ENCODE measurements at places on chromosomes 11 and 22.

DNA sequence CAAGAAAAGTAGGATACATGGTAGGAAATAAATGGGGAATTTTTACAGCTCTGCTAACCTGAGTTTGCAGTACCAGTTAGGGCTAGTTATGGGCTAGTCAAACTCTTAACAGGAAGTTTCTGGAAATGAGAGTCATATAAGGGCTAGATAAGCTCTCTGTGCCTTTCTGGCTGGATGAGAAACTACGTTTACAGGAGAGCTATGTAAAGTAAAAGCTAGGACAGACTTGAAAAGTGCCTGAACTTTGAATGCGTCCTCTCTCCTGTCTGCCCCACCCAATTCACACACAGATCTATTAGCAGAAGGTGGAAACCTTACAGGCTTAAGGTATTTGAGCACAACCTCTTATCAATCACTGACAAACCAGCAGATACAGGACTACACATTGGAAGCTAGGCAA is 167.1 kb downstream of the SNX19 start:
- DNase-seq: no peak

GRCh38 chr11:45451766-45452440 is 165.8 kb upstream of the SYT13 start:
- DNase-seq: no peak

GRCh38 chr11:61957021-61957770 is 7.0 kb downstream of the BEST1 start:
- no peak for DNase-seq

GRCh38 chr11:84648471-84648870 is 978.7 kb downstream of the DLG2 start:
- no peak for DNase-seq

DNA sequence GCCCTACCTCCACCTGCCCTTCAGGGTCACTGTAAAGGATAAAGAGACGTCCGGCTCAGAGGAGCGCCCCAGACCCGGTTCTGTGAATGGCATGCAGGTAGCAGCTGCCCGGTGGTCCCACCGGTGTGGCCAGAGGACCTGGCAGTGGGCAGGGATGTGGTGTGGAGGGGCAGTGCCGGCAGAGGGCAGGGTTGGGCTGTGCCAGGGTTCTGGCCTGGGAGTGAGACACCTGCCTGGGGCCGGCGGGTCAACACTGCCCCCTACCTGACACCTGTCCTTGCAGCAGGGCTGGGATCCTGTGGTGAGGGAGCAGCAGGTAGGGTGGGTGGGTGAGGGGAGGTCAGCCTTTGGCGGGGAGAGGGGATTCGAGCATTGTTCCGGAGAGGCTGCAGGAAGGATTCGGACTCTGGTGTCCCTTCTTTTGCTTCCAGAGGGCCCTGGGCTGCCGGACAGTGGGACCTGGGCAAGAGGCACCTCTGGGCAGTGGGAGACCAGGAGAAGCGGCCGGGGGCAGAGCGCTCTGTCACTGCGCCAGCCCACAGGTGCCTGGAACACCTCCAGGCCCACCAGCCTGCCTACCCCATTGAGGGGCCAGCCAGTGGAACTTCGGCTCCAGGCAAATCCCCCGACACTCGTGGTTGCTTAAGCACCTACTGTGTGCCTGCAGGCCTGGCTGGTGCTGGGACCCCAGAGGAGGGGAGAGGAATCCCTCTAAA is 1.6 kb upstream of the PHLDA2 start:
- DNase-seq: no peak

GRCh38 chr11:3041699-3042441 is 15.4 kb downstream of the CARS1 start:
- DNase-seq: no peak

DNA sequence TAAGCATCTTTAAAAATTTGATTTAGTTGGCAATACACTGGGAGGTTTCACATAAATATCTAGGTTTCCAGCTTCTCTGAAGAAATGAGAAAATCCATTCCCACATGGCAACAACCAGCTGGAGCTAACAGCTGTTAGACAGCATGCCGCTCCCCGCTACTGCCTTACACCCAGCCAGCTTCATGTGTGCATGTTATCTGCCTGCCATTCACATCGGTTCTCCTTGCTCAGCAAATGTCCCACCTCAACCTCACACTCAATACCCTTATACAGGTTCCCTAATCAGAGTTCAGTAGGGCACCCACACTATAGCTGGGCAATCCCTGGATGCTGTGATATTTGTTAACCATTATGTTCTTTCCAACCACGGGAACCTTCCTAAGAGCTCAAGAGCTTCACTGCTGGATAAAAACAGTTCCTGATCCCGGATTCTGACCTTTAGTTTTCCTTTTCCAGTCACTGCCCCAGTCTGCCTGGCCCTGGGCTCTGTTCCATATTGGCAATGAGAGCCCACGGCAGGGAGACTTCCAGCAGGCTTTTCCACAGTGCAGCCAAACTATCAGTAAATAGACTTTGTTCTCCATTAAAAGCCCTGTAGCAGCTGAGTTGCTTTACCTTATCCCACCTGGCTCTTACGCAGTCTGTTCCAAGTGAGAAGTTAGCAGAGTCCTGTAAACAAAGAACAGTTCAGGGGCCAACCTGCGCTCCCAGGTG is 8.6 kb downstream of the RPUSD4 start:
- no peak for DNase-seq

- DNase-seq: no peak
Measured at GRCh38 chr22:29707471-29707870, 12.3 kb upstream of the CABP7 start.

DNA sequence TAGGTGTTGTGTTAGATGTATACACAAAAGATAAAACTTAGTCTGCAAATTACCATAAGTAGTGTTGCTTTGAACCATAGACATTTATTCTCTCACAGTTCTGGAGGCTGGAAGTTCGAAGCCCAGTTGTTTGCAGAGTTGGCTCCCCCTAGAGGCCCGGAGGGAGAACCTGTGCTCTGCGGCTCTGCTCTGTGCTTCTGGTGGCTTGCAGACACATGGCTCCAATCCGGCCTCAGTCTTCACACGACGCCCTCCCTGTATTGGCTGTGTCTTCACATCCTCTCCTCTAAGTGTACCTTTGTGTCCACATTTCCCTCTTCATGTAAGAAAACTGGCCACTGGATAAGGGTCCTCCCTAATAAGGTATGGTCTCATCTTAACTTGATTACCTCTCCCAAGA is 128.4 kb downstream of the OPCML start:
- no peak for DNase-seq

GRCh38 chr11:62560566-62561103 is 13.1 kb downstream of the EEF1G start:
- DNase-seq: no peak

DNA sequence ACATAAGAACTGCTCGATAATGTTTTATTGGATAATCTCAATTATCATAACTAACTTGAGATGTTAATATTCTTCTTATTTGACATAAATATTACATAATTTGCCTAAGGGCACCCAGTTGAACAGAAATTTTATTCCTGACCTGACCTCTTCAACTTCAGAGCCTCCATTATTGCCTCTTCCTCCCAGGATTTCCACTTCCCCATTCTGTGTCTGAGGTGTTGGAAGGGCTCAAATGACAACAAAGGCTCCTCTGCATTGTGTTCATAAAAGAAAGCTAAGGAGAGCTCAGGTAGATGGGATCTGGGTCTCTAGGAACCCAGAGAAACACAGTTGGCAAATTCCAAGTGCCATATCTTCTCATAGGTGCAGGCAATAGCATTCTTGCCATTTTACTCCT is 61.2 kb upstream of the ARHGAP20 start:
- DNase-seq: no peak

GRCh38 chr11:60672255-60672654 is 27.2 kb upstream of the MS4A8 start:
- no peak for DNase-seq

GRCh38 chr11:34728609-34729008 is 107.7 kb downstream of the EHF start:
- DNase-seq: no peak

DNA sequence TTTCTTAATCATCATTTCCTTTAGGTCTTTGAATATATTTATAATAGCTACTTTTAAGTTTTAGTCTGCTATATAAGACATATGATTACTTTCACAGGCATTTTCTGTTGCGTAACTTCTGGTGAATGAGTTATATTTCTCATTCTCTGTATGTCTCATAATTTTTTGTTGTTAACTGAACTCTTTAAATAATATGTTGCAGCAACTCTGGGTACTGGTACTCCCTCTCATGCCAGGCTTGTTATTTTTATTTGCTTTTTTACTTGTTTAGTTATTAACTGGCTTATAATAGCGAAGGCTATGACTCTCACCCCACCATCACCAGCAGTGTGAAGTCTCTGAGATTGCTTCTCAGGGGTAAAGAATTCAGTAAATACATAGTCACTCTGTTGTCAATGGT is 524.2 kb upstream of the CHORDC1 start:
- DNase-seq: no peak

DNA sequence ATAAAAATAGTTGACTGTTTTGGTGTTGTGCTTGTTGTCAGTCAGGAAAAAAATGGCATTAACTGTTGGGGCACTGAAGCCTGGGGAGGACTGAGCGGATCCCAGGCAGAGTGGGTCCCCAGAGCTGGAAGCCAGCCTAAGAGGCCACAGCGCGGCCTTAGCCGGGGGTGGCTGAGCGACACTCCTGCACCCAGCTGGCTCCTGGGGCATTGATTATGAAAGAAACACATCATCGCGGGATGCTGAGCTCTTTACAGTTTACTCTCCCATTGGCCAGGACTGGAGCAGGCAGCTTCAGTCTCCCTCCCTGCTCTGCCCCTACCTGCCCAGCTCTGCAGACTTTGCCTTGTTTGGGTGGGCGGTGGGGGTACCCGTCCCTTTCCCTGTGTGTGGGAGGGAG is 121.5 kb downstream of the ST3GAL4 start:
- no peak for DNase-seq

DNA sequence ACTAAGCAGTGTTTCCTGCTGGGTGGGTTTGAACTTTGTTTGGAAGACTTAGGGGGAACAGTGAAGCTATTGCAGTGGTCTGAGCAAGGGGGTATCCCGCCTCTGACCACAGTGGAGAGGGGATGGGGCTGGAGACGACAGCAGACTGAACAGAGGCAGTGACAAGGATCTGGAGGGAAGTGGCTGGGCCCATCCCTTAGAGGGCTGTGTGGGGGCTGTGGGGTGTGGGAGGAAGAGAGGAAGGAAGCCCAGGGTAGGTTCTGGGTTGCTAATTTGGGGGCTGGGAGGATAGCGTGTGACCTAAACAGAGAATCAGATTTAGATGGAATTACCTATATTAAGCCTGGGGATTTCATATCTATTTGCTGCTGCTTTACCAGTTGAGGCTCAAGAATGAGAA is 70.7 kb downstream of the BMAL1 start:
- DNase-seq: no peak

- no peak for DNase-seq
Measured at GRCh38 chr11:2898366-2899079, 12.9 kb upstream of the CDKN1C start.

- no peak for DNase-seq
Measured at GRCh38 chr11:3109921-3110706, 52.9 kb upstream of the CARS1 start.

- no peak for DNase-seq
Measured at GRCh38 chr22:22527312-22527711, 7.2 kb upstream of the ZNF280A start.

DNA sequence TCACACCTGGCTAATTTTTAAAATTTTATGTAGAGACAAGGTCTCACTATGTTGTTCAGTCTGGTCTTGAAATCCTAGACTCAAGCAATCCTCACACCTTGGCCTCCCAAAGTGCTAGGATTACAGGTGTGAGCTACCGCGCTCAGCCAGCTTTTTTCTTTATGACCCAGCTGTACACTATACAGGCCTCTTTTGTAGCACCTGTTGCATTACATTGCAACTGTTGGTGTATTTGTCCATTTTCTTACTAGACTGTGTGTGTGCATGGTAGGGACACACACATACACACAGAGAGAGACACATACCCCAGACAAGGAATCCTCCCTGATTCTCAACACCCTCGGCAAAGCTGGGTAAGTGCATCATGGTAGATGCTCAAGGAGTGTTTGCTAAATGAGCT is 61.7 kb downstream of the NAV2 start:
- no peak for DNase-seq

DNA sequence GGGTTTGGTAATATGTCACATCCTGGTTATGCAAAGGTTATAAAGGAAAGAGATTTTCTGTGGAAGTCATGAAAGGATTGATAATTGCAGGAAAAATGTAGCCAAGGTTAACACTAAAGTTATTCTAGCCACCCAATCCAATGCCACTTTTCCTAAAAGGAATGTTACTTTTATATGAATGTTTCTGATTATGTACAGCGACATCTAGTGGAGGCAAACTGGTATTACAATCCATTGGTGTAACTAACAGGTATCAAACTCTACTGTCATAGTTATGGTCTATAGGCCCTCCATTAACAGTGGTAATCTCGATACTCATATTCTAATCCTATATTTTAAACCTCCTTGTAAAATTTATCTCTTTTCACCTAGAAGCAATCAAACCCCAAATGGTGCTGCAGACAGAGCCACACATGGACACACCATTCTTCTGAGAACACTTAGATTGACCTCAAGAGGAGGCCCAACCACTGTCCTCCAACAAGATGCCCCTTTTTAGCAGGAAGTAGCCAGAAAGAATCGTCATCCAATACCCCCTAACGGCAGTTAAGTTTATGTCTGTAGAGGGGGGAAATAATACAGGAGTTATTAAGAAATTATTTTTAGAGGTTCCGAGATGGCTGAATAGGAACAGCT is 74.9 kb upstream of the RAG2 start:
- peak; percentile 26 for DNase-seq

DNA sequence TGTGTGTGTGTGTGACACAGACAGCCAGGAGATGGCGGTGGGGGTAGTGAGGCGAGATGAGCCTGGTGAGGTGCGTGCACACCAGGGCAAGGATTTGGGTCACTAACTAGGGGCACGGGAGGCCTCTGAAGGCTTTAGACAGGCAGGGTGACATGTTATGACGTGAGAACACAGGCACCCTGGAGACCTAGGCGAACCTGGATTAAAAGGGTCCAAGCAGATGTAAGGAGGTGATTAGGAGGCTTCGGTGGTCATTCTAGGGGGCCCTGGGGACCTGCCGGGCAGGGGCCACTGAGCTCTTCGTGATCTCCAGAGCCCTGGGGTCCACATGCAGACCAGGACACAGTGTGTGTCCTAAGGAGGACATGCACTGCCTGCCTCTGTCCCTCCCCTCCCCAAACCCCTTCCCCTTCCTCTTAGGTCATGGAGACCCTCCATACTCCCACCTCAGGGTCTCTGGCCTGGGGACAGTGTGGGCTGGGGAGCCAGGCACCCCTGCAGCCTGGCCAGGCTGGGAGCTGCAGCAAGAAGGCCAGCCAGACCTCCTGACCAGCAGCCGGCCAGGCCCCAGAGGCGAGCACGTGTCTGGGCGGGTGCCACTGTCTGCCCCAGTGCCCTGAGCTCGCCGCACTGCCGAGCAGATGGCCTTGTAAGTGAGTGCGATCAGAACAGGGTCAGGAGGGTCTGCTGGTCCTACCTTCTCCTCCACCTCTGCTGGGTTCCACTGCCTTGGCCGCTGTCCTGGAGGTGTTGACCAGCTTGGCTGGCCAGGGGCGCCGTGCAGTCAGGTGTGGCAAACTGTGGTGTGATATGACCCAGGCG is 32.1 kb downstream of the IFT27 start:
- no peak for DNase-seq
